PC-9 (cell line): ENCODE measurements at places on chromosomes 6 and 20.

- peak; percentile 63 for DNase-seq
These were observed 373.1 kb upstream of the SOX4 start for GRCh38 chr6:21220271-21220987.

GRCh38 chr20:48202334-48203113 lies 417.2 kb upstream of the SULF2 start:
- DNase-seq, result no peak

- no peak for DNase-seq
These were observed 9.7 kb upstream of the DYNLRB1 start for GRCh38 chr20:34506480-34506879.

DNA sequence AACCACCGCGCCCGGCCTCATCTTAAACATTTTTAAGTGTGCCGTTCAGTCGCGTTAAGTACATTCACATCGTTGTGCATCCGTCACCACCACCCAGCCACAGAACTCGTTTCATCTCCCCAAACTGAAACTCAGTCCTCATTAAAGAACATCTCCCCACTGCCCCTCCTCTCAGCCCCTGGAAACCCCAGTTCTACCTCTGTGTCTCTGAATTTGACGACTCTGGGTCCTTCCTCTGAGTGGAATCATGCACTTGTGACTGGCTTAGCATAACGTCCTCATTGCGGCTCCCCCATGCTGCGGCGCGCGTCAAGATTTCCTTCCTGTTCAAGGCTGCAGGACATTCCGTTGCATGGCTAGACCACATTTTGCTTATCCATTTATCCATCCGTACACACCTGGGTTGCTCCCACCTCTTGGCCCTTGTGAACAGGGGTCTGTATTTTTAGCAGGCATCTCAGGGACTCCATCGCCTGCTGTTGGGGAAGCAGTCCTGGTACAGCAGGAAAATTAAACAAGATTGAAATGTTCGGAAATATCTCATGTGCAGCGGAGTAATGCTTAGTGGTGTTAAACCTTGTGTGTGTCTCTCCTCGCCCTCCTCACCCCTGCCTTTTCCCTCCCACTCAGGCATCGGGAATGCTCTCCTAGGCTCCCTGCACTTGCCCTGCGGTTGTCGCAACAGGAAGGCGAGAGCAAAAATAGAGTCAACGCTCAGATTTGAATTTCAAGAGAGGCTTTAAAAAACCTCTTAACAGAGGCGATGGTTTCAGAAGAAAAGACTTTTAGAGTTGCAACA lies 127.9 kb downstream of the PXDC1 start:
- no peak for DNase-seq
